NCI-H1092 treated with DMSO at 0.1 percent for 48 hours (cell line): ENCODE measurements at places on chromosomes 7 and 10.

DNA sequence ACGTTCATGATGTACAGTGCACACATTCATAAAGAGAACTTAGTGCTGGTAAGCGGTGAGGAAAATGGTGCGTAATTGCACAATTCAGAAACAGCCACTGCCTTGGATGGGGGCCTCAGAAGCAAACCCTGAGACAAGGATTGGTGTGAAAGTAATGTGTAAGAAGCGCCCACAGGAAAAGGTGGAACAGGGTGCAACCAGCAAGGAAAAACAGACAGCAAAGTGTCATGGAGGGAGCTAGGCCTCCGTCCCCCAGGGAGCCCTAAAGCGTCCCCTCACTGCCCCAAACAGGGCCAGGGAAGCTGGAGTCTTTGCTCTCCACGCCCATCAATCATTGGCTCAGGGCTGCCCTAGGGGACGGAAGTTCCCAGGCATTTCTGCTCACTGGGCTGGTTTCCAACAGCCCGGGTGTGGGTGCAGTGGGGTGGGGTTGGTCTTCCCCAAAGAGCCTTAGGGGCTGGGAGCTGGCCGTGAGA is 9.6 kb upstream of the C10orf105 start:
- DNase-seq, result no peak

DNA sequence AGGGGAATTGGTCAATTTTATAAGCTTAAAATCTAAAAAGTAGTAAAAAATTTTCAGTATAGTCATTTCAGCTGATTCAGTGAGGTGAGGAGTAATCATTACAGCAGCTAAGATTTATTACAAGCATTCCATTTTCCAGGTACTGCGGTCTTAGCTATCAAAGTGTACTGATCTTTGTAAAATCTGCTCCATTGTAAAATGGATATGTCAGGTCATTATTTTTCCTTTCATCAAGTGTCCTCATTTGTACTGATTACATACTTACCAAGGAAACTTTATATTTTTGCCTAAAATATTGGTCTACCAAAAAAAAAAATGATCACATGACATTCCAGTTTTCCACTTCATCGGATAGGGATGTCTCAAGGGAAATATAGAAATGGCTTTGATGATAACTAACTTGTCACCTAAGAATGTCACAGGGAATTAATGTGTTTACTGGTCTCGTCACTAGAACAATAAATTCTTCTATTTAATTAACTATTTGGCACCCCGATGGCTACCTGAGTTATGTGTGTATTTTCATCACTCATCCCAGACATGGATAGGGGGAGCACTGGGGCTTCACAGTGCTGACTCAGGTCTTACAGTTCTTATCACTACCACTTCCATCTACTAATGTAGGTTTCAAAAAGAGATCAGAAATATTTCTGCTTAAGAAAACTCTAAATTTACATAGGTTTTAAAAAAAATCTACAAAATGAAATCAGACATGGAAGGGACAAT is 948.4 kb downstream of the PCDH15 start:
- DNase-seq, result no peak

DNA sequence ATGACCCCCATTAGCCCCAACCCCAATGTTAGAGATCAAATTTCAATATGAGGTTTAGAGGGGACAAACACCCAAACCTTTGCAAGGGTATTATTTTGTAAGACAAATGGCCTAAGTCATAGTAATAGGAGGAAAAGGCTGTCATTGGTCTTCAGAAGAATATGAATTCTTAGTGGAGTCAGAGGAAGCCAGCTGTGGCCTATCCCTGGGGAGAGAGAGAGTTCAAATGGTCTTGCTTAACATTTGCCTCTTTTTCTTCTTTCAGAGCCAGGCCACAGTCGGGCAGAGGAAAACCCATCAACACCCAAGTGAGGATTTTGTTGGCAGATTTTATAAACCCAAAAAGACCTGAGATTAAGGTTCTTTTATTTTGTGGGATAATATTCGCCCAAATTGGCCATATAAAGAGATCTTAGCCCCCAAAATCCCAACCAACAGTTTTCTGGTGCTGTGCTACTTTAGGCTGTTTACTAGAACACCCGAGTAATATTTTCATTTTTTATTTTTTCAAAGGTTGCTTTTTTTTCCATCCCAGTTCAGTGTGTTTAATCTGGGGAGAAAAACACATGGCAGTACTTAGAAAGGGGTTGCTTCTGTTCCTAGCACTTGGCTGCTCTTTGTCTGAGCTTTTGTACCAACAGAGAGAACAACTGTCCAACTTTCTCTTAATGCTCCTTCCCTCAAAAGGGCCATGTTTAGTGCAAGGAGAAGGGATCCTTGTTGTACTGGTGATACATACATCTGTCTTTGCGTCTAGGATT is 26.8 kb upstream of the ARMC3 start:
- no peak for DNase-seq

DNA sequence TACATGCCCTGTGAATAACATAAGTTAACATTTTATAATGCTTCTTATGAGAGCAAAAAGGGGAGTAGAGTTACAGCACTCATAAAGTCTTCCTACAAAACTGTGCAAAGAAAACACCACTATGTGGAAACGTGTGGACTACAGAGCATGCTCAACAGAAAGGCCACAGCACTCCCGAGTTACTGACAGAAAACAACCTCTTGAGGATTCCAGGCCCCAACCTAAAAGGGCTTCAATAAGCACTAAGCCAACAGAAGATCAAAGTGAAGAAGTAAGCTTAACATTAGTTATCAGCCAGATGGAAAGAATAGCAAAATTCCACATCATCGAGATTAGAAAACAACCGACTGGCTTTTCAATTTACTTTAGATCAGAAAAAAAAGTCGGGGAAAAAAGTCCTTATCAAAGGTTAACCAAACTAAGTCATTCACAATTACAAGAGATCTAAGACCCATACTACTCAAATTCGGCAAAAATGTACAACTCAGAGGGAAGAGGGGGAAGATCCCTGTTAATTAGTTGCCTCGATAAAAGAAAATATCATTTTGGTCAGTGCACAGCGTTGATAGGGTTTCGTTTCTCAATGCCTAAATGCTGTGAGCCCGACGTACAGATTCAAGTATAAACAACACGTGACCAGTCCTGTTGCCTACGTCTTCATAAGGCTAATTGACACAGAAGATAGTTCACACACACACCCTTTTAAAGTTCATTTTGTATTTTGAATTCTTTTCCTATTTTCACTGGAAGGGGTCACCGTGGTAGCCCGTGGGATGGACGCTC is 1.4 kb downstream of the KBTBD2 start:
- DNase-seq, result peak; percentile 62

GRCh38 chr10:44924261-44925040 is 13.3 kb downstream of the TMEM72 start:
- DNase-seq, result no peak

GRCh38 chr10:4687397-4687796 is 138.6 kb upstream of the AKR1E2 start:
- DNase-seq, result no peak

DNA sequence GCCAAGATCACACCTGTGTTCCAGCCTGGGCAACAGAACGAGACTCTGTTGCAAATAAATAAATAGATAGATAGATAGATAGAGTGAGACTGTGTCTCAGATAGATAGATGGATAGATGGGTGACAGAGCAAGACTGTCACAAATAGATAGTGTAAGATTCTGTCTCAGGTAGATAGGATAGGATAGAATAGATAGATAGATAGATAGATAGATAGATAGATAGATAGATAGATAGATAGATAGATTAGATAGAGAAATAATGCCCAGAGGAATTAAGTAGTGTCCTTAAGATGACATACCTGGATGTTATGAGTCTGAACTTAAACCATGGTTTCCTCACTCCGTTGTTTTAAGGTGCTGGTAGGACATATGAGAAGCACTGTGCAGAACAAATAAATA is 8.0 kb downstream of the PLEKHA8 start:
- no peak for DNase-seq

GRCh38 chr7:99844328-99844727 is 16.5 kb downstream of the CYP3A43 start:
- no peak for DNase-seq

GRCh38 chr7:155066417-155066950 is 3.6 kb upstream of the HTR5A start:
- DNase-seq, result peak; percentile 94

DNA sequence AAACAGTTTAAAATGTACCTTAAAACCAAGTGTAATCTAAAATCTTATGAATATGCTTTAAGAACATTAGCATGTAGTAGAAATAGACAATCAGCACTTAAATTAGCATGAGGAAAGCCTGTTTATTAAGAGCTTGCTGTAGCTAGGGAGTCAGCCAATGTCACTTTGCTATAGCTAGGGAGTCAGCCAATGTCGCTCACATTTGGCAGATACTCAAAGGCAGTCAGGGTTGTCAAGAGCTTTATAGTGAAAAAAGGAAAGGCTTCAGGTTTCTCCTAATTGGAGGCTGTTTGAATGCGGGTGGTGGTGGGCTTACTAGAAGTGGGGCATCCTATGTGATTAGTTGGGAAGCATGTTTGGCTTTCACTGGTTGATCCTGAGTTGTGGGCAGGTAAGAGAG is 226.2 kb upstream of the DGKB start:
- DNase-seq, result peak; percentile 100

- no peak for DNase-seq
These were observed 35.7 kb upstream of the EBLN1 start for GRCh38 chr10:22253580-22253882.

- DNase-seq, result no peak
These were observed 64.6 kb downstream of the CUX1 start for GRCh38 chr7:101882005-101882421.

DNA sequence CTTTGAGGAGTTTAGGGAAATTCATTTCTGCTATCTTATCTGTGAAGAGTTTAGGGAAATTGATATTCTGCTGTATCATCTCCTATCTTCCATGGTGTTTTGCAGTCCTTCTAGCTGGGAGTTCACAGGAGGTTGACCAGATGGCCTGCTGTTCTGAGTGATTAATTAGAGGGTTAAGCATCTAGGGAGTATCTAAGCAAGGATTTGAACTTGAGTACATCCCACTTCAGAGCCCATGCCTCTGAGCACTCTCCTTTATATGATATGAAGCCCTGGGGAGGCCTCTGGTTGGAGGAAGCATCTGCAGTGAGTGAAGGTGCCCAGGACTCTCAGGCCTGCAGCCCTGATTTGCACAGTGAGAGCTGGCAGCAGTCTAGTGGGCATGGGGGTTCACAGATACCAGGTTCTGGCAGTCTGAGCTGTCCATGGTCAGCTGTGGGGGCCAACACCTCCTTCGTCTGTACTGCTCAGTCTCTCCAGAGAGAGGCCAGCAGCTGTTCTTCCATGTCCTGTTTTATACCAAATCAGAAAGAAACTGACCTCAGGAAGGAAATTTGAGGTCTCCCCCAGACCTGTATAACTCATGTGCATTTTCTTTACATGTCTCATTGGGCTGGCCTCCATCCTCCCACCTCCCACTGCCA is 156.9 kb downstream of the PLCE1 start:
- no peak for DNase-seq

DNA sequence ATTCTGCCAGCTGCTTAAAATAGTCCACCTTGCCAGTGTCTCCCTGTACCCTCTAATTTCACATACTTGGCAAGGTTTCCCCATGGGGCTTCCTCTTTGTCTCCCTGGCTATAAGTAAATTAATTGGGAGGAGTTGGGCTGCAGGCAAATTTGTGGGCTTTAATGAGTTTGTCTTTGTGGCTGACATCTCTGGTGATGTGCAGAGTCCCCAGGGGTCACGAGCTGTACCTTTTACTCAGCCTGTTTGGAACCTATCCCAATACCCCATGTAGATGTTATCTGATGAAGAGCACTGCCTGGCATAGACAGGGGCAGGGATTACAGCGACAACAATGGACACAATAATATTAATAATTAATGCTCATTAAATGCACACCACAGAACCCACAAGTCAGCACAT is 132.5 kb downstream of the SLIT1 start:
- peak; percentile 53 for DNase-seq

DNA sequence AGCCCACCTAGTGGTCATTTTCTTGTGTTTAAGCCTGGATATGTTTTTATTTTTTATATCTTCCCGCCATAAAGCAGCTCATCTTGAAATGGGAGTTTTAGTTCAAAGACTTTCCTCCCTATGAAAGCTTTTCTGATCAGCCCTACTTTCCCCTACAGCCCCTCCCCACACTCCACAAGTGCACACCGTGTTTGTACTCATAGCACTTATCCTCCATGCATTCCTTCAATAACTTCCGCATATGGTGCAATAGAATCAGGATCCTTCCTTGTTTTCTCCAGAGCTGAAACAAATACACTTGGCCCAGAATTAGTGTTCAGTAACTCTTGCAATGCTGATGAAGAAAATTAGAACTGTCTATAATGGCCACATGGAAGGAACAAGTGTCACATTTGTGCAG is 235.9 kb downstream of the KCNMA1 start:
- no peak for DNase-seq

DNA sequence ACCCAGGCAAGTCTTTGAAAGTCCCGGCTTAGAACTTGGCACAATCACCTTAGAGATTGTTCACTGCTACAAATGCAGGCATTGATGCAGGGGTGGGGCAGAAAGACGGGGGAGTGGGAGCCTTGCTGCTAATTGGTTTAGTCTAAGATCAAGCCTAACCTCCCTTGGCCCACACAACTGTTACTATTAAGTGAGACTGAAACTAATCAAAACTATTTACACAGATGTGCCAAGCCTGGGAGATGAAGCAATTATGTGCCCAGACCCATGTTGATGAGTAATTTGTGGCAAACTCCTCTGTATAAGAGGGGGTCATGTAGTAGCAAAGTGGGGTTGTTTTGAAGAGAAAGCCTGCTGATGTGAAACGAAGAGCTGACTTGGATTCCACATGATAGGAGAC is 178.2 kb upstream of the ITGB1 start:
- DNase-seq, result no peak

GRCh38 chr10:132957131-132957530 is 14.8 kb upstream of the CFAP46 start:
- DNase-seq, result no peak

GRCh38 chr10:46197050-46197449 is 89.7 kb upstream of the ANTXRL start:
- DNase-seq, result no peak

- DNase-seq, result no peak
These were observed 59.3 kb downstream of the OSBPL3 start for GRCh38 chr7:24920451-24921361.

DNA sequence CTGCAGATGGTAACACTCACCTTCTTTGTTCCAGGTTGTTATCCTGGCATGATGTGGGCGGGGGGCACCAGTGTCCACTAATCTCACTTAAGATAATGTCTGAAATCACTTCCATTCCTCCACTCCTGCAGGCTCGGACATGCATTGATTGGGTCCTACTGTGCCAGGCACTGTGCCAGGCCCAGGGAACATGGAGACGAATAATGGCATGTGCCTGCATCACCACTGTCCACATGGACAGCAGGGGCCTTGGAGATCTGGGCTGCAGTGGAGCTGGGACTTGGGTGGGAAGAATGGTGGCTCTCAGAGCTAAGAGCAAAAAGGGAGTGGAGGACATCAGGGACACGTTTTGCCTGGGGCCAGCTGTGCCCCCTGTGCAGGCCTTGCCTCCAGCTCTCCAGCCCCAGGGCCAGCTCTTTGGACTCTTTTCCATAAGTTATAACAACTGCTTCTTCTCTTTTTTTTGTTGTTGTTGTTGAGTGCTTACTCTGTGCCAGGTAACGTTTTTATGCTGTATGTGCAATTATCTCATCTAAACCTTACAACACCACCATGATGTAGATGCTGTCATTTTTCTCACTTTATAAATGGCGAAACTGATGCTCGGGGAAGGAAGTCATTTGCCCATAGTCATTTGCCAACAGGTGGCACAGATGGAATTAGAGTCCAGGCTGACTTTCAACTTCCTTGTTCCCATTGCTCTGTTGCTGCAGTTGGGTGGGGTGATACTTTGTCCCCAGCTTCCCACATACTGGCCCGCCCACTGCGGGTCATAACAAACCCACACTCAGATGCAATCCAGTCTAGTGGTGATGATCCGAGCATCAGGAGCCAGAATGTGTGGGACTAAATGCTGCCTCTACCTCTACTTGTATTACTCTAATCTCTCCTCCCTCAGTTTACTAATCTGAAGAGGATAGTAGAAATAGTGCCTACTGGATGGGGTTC is 19.1 kb downstream of the PLPP4 start:
- no peak for DNase-seq
